ENCODE measurements at places on chromosomes 12 and 14.

GRCh38 chr12:2251526-2252209 lies 198.9 kb downstream of the CACNA1C start:
- DNase-seq: no peak

DNA sequence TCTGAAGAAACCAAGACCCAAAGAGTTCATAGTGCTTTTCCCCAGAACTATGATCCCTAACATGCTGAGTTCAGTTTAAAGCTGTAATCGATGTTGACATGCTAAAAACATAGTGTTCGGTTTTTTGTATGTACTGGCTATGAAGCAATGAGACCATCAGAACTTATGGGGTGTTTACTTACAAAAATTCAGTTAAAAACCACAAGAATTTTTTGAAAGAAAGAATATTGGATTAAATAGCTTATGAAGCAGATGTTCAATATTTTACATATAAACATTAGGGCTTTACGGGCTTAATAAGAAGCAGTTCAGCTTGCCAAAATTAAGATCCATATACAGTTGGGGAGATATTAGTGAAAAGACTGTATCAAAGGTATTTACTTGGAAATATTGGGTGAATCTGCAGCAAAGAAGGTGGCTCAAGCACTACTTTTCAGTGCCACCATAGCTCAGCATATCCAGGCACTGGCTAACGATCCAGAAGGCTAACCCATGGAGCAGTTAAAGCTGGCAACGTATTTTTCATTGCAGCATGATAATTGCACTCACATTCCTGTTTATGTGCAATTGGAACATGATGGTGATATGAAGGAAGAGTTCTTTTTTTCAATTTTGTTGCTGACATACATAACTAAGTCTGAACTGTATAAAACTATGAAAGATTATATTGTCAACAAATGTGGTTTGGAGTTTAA lies 125.9 kb downstream of the EFCAB11 start:
- DNase-seq: no peak

- DNase-seq: no peak
Observed at GRCh38 chr14:51527073-51527472, 124.6 kb upstream of the FRMD6 start.

GRCh38 chr12:129185855-129186254 lies 332.6 kb downstream of the GLT1D1 start:
- DNase-seq: no peak

Measured in stimulated activated CD8-positive, alpha-beta memory T cell treated with anti-CD3 and anti-CD28 coated beads, Interleukin-7, amount 100 ng/mL, for 48 hours (primary cell).